Thoracic aorta (tissue), 2 donors: ENCODE measurements at places on chromosomes 2 and 18. TPM values are rescaled to one million over a fixed set of nuclear protein-coding genes. Genes with fewer than 3 reads are reported as not detected.

DNA sequence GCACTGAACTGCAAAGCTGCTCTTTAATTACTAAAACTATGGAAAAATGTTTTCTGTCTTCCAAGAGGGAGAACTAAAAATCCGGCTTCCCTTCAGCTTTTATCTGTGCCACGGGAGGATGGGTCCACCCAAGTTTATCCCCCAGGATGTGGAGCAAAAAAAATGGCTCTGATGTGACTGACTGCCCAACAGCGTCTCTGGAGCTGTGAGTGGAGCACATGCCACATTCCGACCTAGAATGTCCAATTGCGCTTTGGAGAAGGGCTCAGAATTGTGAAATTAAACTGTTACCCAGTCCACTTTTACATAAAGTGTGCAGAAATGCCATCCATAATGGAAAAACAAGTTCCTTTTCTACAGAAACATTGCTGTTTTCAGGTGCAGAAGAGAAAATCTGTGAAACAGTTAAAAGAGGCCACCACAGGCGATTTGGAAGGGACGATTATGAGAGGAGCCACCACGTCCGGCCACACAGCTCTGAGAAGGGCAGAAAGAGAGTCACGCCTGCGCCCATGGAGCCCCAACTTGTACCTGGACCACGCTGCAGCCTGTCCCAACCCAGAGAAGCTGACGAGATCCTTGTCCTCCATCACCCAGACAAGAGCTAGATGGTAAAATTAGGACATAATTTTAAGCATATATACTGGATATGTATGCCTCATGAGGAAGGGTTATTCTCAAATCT is 99.9 kb upstream of the TPO start:
- DNase-seq = no peak

- no peak for DNase-seq
Measured at GRCh38 chr2:85255456-85255812, 72.4 kb downstream of the TGOLN2 start.

DNA sequence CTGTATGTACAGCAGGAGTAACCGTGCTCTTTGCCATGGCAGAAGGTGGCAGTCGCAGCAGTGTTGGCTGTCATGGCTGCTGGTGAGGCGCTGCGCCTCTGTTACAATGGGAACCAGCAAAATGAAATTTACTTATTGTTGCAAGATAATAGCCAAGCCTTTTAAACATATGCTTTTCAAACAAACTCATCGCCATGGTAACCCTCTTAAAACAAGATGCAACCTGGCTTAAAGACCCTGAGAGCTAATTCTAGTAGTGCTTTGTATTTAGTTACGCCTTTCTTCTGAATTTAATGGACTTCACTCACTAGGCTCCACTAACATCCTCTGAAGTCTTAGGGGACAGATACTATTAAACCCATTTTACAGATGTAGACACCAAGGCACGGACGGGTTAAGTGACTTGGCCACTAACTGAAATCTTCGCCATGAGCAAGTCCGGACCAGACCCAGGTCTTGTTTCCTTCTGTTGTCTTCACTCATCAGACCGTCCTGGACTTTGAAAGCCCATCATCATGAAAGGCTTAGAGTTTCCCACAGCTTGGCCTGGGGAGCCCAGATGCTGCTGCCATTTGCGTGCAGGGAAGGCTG is 111.6 kb upstream of the ODC1 start:
- no peak for DNase-seq

DNA sequence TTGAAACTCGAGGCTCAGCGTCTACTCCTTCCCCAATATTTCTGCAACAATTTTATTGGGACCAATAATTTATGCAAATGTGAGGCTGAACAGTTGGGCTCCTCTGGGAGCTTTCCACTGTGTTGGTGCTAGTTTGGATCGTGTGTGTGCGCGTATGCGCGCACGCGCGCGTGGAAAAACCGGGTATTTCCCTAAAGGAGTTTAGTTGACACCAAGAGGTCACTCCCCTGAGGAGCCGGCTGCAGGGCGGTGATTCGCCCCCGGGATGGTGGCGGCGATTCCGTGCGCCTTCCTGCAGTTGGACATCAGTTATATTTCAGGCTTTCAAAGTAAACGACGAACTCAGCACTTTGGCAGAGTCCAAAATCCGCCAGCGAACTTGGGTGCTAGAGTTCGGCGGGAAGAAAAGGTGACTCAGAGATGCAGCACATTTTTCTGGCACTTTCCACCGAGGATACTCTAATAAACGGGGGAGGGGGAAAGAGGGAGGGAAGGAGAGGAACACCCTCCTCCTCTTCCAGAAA is 186.5 kb upstream of the FANCL start:
- no peak for DNase-seq

- no peak for DNase-seq
Measured at GRCh38 chr2:172437419-172438341, 10.3 kb downstream of the ITGA6 start.

DNA sequence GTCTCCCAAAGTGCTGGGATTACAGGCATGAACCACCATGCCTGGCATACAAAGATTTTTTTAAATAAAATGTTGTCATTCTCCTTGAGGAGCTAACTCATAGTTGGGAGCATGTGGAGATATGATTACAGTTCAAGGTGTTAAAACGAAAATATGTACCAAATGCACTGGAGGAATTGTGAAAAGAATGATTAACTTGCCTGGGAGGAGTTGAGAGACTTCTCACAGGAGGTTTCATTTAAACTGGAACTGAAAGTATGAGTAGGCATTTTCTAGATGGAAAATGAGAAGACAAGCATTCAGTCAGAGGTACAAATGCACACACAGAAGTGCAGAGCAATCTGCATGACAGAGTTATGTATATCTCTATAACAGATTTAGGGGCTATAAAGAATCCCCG is 126.6 kb upstream of the PDE1A start:
- no peak for DNase-seq

GRCh38 chr2:182541268-182541667 is 114.4 kb upstream of the PDE1A start:
- DNase-seq = no peak

DNA sequence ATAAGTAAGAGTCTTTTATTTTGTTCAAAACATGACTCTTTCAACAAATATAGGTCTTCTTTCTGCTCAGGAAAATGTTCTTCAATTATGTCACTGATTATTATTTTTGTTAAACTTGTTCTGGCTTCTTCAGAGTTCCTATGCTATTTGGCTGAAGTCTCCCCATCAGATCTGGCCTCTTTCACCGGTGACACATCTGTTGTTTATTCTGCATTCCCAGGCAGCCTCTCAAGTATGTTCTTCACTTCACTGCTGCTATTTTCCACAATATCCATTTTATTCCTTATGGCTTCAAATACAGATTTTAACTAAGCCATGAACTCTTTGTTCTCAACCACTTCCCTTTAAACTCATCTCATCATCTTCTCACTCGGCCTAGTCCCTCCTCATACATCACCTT is 45.7 kb downstream of the HDAC4 start:
- DNase-seq = no peak

DNA sequence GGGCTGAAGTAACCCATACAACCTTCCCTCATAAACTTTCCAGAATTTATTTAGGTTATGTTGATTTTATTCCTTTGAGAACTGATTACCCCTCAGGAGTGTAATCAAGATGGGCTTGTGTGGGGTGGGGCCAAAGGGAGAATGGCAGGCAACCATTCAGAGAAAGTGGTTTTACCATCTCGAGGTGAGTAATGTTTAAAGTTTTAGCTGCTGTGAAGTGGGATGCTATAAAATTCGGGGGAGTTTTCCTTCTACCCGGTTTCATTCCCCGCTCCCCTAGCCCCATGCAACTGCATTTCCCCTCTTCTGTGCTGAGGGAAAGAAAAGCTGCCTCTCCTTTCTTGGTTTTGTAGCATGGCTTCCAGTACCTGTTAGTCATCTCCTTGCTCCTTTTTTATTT is 34.7 kb downstream of the MAP4K4 start:
- no peak for DNase-seq

- no peak for DNase-seq
Measured at GRCh38 chr2:6876309-6876708, 1.3 kb upstream of the RSAD2 start.

GRCh38 chr2:218077464-218078216 is 8.6 kb downstream of the RUFY4 start:
- DNase-seq = no peak

DNA sequence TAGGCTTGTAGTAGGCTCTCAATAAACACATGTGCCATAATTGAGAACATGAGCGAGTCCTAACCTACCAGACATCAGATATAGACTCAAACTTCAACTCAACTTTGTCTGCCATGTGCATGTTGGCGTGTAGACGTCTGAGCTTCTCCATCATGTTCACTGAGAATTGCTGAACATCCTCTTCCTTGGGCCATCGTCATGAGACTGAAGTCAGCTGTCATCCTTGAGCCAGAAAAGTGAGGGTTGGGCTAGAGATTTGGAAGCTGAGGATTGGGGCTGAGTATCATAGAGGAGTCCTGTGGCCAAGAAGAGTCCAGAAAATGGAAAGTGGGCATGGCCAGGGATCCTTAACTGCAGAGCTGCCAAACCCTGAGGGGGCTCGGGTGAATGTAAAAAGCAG is 7.8 kb upstream of the EFR3B start:
- no peak for DNase-seq

- no peak for DNase-seq
Measured at GRCh38 chr18:10170375-10170774, 256.6 kb downstream of the VAPA start.

- DNase-seq = no peak
Measured at GRCh38 chr2:27049422-27050280, 1.8 kb upstream of the AGBL5 start.

DNA sequence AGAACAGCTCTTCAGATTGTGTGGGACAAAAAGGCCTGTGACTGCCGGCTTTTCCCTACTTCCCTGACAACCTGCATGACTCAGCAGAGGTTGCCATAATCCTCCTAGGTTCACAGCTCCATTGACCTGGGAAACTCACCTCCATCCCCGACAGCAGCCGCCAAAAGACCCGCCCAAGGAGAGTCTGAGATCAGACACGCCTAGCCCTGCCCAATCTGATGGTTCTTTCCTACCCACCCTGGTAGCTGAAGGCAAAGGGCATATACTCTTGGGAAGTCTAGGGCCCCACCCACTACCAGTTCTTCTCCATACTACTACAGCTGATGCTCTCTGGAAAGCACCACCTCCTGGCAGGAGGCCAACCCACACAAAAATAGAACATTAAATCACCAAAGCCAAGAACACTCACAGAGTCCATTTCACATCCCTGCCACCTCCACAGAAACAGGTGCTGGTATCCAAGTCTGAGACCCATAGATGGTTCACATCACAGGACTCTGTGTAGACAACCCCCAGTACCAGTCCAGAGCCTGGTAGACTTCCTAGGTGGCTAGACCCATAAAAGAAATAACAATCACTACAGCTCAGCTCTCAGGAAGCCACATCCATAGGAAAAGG is 140.6 kb downstream of the NETO1 start:
- no peak for DNase-seq

DNA sequence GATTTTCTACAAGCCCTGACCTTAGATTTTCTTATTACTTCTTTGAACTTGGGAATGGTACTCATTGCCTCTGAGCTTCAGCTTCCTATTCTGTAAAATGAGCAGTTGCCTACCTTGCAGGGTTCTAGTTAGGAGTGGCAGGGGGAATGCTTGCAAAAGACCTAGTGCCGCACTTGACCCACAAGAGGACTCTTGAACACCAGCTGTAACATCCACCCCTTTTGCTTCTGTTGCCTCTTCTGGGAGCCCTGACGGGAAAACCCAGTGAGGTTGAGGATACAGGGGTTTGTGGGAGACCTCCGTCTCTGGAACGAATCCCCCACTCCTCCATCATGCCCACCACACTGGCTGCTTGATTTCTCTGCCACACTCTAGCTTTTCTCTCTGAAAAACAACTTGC is 27.1 kb upstream of the LBH start:
- no peak for DNase-seq

DNA sequence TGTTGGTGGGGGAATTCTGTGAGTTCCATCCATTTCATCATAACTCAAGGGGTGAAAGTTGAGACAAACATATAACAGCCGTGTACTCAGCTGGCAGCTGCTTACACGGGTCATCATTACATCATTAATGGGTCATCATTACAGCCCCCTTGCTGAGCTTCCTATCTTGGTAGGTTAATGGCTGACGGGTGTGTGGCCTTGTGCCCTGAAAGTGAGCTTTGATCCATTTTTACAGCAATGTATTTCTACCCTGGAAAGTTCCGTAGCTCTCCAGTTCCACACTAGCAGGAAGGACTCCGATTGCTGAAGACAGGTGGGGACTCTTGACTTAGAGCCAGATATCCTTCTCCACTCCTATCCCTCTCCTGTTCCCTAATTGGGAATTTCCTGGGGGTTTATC is 105.2 kb upstream of the DLX2 start:
- DNase-seq = no peak

GRCh38 chr2:23689891-23690290 is 237.0 kb downstream of the ATAD2B start:
- DNase-seq = no peak

Gene CTAGE1
- not detected for total RNA-seq

Gene LPIN1
- 55.8 TPM for total RNA-seq

Gene ITPRID2
- 121 TPM for total RNA-seq

Gene MRPL19
- 36.0 TPM for total RNA-seq

Gene MDH1B
- 1.4 TPM for total RNA-seq

Gene C1QL2
- total RNA-seq = not detected

Gene LONRF2
- 7.0 TPM for total RNA-seq

Gene XIRP2
- not detected for total RNA-seq

Gene INHBB
- 2.8 TPM for total RNA-seq

Gene ZNF396
- 4.1 TPM for total RNA-seq

Gene GRHL1
- 0.41 TPM for total RNA-seq

Gene ABCA12
- not detected for total RNA-seq

Gene LYPD6
- total RNA-seq = 0.27 TPM

Gene TFCP2L1
- 3.4 TPM for total RNA-seq
